ENCODE measurements at places on chromosomes 2 and 18.

DNA sequence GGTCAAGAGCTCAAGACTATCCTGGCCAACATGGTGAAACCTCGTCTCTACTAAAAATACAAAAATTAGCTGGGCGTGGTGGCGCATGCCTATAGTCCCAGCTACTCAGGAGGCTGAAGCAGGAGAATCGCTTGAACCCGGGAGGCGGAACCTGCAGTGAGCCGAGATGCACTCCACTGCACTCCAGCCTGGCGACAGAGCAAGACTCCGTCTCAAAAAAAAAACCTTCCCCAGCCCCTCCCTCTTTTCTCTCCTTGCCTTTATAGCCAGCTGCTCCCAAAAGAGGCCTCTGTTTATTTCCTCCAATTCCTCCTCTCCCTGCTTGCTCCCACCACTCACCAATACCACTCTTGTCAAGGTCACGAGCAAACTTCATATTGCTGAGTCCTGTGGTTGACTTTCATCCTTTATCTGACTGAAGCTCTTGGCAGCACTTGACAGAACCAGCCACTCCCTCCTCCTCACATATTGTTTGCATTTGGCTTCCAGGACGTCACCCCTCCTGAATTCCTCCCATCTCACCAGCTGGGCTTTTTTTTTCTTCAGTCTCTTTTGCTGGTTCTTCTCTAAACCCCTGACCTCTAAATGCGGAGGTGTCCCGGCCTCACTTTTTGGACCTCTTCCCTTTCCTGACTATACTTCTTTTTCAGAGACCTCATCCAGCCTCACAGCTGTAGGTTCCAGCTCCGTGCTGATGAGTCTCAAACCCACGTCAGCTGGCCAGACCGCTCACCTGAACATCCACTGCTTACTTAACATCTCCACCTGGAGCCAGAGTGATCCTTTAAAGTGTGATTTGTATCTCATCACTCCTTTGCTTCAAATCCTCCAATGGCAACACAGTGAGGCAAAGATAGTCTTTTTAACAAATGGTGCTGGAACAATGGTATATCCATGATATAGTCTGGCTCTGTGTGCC lies 84.6 kb upstream of the CAB39 start:
- no peak for DNase-seq

- DNase-seq: no peak
These were observed 13.0 kb downstream of the AQP12A start for GRCh38 chr2:240704651-240705050.

DNA sequence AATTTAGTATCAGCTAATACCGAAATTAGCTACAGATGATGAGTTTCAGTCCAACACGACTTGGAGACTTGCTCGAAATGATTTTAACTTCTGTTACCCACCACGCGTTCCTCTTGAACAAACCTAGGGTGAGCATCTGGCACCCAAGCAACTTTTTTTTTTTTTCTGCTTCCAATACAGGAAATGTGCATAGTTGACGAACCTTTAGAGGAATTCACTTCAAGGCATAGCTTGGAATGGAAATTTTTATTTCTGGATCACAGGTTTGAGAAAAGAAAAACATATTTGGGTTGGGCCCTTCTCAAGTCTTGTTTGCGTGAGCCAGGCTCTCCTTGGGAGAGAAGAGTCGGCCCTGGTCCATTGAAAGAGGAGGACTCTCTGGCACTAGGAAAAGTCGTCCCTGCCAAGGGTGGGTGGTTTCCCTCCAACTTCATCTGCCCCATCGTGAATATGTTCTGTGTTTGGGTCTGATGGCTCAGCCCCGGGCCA lies 37.4 kb upstream of the RPL31 start:
- DNase-seq: no peak

DNA sequence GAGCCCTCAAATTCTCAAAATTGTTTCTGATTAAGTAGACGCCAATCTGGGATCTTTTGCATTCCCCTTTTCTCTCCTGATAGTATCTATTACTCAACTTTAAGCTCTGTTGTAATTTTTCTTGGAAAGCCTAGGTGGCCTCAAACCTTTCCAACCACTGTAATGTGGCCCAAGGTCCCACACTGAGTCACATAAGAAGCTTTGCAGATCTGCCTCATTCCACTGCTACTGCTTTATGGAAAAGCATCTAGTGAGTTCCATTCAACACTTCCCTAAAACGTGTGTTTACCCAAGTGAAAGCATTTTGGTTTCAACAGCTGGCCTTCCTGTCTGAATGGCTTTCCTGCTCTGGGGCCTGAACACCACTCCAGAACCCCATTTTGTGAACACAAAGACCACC lies 493.6 kb upstream of the SPHKAP start:
- DNase-seq: no peak

GRCh38 chr18:21110713-21111345 lies 784 bp downstream of the ROCK1 start:
- peak; percentile 22 for DNase-seq

GRCh38 chr2:84393829-84394228 lies 65.3 kb downstream of the SUCLG1 start:
- no peak for DNase-seq

GRCh38 chr2:229870903-229871656 lies 50.7 kb downstream of the TRIP12 start:
- DNase-seq: no peak

- DNase-seq: no peak
These were observed 251.3 kb downstream of the RPIA start for GRCh38 chr2:88942798-88943197.

DNA sequence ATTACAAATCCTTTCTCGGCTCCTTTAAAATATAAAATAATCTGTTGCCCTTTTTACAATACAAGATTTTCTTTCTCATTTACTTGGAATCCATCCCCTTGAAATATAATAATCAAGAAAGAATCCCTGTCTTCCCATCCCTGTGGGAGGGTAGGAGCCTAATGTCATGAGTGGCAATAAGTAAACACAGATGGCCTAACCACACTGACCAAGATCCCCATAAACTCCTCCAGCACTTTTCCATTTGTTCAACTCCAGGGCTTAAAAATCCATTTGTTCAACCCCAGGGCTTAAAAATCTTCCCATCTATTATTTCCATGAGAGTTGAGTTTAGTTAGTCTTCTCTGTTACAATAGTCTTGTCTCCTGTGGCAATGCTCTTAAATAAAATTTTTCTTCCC lies 297.6 kb downstream of the CDH7 start:
- no peak for DNase-seq

- DNase-seq: no peak
These were observed 9.3 kb downstream of the YPEL5 start for GRCh38 chr2:30155889-30156658.

- DNase-seq: no peak
These were observed 37.5 kb upstream of the PPM1B start for GRCh38 chr2:44131177-44131576.

GRCh38 chr2:201182650-201183364 lies at the start of gene CASP10:
Gene CASP10 (plus strand): TSS chr2:201183141. CDS start chr2:201185778, 2,637 bp downstream.
- no peak for DNase-seq

DNA sequence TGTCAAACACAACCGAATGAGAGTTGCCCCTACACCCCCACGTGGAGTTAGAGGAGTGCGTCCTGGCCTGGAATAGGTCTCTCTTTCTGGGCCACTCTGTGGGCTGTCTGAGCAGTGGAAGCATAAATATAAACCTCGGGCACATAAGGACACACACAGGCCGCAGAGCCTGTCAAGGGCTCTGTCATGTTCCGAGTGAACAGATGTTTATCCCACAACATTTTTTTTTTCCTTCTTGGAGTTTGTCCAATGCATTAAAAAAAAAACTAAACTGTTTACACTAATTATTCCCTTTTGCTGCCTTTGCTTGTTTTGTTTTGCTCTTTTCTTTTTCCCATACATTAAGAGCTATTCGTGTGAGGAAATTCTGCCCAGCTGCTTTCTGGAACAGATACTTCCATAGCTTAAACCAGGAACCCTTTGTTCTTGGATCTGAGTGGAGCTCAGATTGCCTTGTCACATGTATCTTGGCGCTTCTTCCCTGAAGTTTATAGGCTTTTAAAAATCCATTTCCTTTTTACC lies 228.3 kb upstream of the FOSL2 start:
- DNase-seq: no peak

DNA sequence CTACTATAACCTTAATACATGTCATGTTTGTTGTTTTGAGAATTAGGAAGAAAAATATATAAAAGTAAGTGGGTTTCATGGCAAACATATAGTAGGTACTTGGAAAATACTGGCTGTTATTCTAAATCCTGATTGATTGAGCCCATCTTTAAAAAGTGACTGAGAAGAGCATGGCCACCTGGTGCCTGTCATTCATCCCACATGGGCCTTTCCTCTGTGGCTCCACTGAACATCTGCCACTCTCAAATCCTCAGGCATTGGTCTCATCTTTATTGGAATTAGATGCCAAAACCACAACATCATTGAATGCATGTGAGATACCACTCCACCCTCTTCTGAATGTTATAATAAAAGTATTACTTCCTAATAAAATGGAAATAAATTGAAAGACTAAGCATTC lies 101.6 kb upstream of the TTN start:
- no peak for DNase-seq

DNA sequence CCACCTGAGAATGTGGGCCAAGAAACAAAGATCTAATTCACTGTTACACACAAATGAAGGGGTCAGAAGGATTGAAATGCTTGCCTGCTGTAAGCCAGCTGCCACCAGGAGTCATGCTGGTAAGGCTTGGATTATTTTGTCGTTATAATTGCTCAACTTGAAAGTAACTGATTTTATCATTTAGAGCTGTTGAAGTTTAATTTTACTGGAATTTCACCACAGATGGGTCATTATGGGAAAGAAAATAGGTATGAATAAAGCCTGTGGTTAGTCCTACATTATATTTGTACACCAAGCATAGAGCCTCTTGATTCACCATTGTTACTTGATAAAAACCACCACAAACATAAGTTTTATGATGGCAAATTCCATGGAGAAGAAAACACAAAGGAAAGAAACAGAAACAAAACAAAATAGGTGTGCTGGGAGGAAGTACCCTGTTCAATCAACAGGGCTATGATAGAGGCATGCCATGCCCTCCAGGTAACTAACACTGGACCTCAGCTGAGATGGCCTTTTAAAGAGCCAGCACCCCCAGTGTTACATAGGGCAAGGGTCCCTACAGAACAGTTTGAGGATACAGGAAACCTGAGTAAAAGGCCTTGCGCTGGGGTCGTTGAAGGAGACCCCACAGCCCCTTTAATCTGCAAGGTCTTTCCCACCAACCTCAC lies 3.0 kb downstream of the CLEC4F start:
- no peak for DNase-seq

DNA sequence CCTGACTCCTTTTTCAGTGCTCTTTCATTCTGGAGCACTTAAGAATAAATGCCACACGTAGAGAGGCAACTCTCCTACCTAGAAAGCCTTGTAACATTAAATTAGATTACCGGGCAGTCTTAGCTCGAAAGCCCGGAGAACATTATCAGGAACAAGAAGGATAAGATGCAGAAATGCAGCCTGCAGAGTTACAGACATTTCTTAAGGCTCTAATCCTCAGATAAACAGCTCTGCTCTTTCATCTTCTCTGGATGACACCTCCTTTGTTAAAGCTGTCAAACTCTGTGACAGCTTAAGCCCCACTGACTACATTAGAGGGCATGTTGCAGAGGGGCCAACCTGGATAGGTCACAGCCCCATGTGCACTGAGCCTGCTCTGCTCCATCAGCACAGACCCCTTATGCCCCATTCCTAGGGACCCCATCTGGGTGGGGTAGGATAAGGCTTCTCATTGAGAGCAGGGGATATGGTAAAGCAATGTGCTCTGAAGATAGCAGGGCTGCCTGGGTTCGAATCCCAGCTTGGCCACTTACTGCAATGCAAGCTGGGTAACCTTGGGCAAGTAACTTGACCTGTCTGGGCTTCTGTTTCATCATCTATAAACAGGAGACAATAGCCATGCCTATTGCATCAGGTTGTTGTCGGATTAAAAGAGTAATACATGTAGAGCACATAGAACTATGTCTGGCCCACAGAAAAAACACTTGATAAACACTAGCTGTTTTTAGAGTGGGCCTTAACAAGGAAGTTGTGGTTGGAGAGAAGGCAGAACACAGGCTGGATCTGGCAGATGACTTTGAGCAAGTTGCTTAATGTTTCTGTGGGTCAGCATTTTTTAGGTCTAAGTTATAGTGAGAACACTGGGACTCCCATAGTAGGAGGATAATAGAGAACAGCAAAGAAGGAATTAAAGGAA lies 111.4 kb downstream of the THNSL2 start:
- DNase-seq: no peak

- DNase-seq: no peak
These were observed at the start of gene BCL2 for GRCh38 chr18:63319383-63320122. Gene BCL2 (minus strand): TSS chr18:63319769.

GRCh38 chr2:41840702-41841551 lies 206.9 kb upstream of the PKDCC start:
- peak; percentile 92 for DNase-seq

DNA sequence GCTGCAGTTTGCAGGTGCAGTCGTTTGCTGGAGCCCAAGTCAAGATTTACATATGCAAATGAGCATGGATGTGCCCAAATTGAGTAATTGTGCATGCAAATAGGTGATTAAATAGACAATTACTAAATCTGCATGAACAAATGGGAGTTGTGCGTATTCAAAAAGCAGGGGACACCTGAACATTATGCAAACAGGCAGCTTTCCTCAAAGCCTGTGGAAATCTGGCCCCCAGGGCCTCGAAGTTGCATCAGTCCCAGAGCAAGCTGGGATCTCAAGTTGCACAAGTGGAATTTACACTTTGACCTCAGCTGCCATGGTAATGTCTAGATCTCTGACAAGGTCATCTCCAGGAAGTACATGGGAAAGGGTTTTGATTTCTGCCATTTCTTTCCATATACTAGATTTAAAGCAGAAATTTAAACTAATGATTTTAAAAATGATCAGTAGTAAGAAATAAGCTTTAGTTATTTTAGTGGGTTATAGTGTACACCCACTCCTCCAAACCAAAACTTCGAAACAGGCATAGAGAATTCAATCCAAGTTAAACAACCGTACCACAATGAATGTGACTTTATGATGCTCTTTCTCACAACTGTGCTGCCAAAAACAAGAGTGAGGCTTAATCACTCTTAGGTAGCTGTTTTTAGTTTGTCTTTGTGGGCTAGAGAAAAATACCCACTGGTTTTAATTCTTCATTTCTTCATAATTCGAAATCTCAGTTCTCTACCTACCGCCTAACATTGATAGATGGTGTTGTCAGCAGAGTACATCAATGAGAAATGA lies 110.7 kb downstream of the RND3 start:
- no peak for DNase-seq

GRCh38 chr2:233404222-233404621 lies 49.9 kb downstream of the DGKD start:
- DNase-seq: no peak

Measured in activated CD8-positive, alpha-beta memory T cell treated with anti-CD3 and anti-CD28 coated beads for 1 hour (primary cell).